ENCODE measurements at places on chromosomes 13 and 19.
A peak's percentile ranks its signal among the peaks of the same experiment; 100 is the strongest.

DNA sequence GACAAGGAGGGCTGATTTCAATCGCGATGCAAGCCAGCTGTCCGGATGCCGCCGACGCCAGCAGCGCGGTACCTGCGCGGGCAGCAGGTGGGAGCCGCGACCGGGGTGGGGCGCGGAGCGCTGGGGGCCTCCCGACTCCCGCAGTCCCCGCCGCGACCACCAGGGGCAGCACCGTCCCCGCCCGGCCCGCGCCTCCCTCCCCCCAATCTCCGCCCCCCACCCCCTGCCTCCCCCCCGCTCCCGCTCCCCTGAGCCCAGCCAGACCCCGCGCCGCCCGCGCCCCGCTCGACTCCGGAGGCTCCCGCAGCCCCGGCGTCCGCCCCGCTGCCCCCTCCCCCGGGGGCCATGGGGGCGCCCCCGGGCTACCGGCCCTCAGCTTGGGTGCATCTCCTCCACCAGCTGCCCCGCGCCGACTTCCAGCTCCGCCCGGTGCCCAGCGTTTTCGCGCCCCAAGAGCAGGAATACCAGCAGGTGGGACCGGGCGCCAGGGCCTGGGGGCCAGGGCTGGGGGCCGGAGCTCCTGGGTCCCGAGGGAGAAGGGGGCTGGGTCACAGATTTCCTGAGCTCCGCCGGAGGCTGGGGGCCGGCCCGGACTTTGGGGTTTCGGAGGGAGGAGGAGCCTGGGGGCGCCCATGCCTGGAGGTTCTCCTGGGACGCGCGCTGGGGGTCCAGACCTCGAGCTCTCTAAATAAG lies at the start of gene TTYH1:
Gene TTYH1, plus strand, starts transcription at position 257 of the 693 bp plus-strand sequence. Its CDS starts 89 bp downstream, at position 346.
- DNase-seq = no peak

DNA sequence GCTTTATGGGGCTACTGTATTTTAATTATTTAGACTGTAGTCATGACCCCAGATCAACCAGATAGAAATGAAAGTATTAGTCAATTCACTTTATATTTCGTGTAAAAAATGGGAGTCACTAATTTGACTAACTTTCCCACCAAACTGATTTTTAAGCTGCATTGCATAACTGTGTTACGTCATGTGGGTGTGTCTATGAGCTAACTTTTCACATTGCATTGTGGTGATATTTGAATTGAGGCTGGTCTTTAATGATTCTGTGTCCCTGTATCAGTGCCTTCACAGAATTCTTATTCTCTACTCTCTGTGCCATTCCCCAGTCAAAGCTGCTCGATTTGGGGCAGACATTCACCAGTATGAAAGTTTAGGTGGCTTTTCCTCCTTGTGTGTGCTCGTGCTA lies 172.7 kb upstream of the MAB21L1 start:
- DNase-seq = no peak

GRCh38 chr13:108266321-108266990 lies 3.1 kb upstream of the TNFSF13B start:
- DNase-seq = no peak

GRCh38 chr13:36815062-36815461 lies 4.0 kb upstream of the RFXAP start:
- DNase-seq = no peak

- DNase-seq = peak; percentile 83
These were observed at the start of gene REX1BD for GRCh38 chr19:18588611-18589379. TSS of gene REX1BD (plus strand) at chr19:18588798. CDS start at chr19:18588802, 4 bp downstream.

- no peak for DNase-seq
These were observed 15.9 kb downstream of the KL start for GRCh38 chr13:33032037-33032625.

- DNase-seq = no peak
These were observed 7.1 kb upstream of the WDR18 start for GRCh38 chr19:977058-977464.

GRCh38 chr13:102176846-102177245 lies 225.0 kb downstream of the FGF14 start:
- no peak for DNase-seq

DNA sequence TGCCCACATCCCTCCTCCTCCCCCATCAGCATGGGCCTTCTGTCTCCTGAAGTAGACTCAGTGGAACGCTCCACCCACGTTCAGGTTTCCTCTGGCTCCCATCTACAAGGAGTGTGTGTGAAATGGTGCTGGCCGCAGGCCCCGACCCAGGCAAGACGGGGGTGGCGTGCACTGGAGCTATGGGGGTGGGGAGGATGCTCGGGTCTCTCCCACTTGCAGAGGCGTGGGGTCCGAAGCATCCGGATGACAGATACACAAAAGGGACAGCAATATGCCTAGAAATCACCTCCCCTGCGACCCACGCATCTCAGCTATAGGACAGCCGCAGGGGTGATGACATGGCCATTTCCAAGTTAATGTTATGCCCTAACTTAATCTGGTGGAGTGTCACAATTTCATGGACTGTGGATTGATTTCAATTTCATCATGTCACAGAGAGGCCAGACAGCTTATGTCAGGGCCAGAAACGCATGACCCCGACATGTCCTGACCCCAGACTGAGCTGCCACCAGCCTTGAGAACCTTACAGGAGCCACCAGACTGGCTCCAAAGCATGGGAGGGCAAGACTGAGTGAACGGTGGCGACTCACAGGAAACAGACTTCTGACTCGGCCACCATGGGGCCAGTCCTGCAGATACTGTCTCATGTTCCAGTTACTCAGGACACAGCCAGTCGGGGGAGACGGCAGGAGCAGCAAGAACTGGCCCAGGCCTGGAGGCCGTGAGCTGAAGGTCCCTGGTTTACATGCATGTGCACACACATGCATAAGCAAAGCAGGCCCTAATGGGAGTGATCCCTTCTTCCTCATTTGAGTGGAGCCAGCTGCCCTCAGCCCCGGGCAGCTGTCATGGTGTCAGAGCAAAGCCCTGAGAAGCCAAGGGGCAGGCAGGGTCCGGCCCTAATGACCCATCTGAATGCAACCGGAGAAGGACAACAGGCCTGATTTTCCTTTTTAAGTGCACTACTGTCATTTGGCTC lies 82.2 kb downstream of the SLC7A1 start:
- no peak for DNase-seq

- peak; percentile 92 for DNase-seq
These were observed at the start of gene FOSB for GRCh38 chr19:45467456-45468158. TSS of gene FOSB (plus strand) at chr19:45467996. CDS start at chr19:45468587, 591 bp downstream.

DNA sequence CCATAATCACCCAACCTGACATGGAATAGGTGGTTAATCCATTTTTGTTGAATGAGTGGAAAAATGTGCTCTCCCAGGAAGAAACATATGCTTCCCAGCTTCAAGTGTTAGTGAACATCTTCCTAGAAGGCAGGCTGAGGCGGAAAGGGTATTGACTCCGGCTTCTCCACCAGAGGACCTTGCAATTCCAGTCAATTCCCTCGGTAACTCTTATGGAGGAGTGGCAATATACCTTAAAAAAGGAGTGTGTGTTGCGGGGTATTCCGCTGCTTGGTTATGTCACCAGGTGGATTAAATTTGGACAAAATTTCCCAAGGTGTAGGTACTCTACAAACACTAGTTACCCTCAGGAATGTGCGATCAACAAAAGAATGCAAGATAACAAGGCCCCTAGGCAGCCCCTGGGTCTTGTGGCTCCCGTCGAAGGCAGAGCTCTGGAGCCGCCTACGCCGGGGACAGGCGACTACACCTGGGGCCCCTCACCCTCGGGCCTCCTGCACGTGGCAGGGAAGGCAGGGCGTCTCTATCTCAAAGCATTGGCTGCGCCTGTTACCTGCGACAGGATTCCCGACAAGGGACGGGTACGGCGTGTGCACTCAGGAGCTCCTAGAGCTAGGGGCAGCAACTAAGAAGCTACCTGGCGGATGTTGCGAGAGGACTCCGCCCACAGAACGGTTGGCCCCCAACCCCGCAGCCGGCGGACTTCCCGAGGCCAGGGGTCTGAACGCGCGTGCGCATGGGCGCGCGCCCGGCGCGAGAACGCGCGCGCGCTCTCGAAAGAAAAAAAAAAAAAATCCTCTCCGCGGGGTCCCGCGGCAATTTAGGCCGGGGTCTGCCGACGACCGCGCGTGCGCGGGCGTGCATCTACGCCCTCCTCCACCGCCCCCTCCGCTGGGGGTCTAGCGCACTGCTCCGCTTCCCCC lies at the start of gene WDR87:
Gene WDR87, minus strand, starts transcription at position 649 of the 923 bp plus-strand sequence. CDS start 8,355 bp downstream, outside the sequence.
- no peak for DNase-seq

DNA sequence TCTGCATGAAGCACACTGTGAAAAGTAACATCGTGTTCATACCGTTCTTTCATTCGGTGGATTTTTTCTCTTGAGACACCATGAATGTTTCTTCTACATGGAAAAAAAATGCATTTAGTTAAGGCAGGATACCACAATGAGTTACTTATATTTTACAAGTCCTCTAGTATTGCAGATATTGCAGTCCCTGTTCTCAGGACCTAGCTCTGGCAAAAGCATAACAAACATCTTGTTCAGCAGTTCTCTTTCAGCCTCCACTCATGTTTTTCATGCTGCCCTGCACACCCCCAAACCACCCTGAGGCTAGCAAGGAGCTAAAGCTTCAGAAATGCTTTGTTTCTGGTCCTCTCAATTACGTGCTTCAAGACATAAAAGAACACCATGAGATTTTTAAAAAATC lies 24.8 kb downstream of the N4BP2L1 start:
- no peak for DNase-seq

DNA sequence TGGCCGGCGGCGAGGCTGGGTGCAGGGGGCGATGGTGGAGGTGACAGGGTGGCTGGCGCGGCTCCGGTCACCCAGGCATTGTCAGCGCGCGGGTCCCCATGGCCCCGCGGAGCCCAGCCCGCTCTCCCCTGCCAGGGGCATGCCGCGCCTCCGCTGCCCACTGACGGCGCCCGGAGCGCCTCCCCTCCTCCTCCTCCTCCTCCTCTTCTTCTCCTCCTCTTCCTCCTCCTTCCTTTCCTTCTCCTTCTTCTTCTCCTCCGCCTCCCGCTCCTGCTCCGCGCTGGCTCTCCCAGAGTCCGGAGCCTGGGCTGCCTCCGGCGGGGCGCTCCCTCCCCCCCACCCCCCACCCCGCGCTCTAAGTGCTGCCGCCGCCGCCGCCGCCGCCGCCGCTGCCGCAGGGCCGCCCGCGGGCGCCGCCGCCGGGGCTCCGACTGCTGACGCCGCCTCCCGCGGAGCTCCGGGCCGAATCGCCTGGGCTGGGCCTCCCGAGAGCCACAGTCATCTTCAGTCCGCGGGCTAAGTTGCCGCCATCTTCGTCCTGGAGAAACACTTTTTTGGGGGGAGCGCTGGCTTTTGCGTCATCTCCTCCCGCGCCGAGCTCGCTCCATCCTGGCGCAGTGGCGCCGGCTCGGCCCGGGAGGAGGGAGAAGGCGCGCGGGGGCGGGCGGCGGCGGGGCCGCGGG lies 348.3 kb downstream of the LIG4 start:
- DNase-seq = no peak

DNA sequence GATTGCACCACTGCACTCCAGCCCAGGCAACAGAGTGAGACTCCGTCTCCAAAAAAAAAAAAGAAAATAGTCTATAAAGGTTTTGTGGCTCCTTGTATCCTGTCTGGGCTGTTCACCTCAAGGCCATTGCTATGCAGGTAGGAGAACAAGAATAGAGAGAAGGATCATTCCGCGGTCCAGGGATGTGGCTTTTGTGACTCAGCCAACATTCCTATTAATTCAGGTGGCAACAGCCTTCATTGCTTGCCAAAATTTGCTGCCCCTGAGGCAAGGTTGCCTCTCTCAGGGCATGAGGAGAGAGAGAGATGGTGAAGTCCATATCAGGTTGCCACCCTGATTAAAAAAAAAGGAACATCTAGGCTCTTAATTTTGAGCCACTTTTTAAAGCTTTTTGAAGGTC lies 8.0 kb downstream of the ZNF551 start:
- no peak for DNase-seq

DNA sequence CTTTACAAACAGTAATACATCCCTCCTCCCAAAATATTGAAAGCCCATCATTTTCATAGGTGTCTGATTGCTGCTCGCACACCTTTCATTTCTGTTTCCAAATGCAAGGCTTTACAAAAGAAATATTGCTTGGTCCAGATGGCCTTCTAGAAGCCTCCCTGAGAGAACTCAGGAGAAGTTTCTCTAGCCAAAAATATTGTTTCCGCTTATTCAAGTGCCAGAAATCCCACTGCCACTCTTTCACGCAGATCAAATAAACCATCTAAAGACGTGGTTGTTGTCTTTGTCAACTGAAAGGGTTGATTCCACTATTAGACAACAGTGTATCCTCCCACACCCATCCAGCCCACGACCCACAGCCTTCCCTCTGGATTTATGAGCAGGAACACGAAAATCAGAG lies 96.2 kb downstream of the ZIC5 start:
- DNase-seq = no peak

GRCh38 chr13:82480415-82480814 lies 1401.9 kb downstream of the SLITRK1 start:
- DNase-seq = no peak

DNA sequence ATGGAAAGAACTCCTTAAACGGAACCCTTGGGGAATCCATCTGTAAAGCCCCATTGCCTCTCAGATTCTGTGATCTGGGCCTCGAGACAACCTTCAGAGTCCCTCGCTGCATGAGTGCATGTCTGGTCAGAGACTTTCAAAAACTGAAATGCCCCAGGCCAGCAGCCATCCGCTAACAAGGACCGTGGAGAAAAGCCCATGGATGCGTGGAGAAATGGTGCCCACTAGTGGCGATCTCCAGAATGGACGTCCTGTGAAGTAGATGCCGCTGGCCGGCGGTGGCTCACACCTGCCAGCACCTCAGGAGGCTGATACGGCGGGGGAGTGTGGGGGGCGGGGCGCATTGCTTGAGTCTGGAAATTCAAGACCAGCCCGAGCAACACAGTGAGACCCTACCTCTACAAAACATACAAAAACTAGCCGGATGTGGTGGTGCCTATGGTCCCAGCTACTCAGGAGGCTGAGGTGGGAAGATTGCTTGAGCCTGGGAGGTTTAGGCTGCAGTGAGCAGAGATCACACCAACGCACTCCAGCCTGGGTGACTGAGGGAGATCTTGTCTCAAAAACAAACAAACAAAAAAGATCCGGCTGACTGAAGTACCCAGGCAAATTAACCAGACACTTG lies 7.9 kb upstream of the CDC16 start:
- DNase-seq = peak; percentile 68

DNA sequence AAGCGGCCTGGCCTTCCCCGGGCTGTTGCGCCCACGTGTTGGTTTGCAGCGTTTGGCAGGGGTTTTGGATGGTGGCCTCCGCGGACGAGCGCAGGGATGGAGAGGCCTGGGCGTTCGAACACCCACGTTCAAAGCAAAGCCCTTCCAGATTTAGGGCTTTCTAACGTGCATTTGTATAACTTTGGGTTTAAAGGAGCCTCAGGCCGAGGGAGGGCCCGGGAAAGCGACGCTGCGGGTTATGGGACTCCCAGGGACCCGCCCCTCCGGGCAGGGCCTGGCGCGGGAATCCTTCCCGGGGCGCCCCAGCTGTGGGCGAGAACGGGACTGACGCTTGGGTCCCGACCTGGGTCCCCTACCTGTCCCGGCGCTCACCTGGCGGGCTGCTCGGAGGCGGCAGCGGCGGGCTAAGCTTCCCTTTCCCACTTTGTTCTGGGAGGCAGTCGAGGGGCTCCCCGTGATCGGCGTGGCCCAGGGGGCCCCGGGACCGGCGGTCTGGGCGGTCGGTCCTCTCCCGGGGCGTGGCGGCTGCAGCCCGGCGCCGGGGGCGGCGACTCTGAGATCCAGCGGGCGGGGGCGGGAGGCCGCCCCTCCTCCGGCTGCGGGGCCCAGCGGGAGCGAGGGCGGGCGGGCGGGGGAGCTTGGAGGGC lies at the start of gene FBXO17:
Gene FBXO17, minus strand, starts transcription at position 529 of the 647 bp plus-strand sequence. CDS start 25,423 bp downstream, outside the sequence.
- DNase-seq = no peak
